ENCODE measurements at places on chromosomes 13 and 19.

GRCh38 chr19:31938675-31939074 is 406.7 kb upstream of the ZNF507 start:
- DNase-seq, result no peak

- DNase-seq, result no peak
Measured at GRCh38 chr13:111325146-111325890, 4.9 kb downstream of the TEX29 start.

DNA sequence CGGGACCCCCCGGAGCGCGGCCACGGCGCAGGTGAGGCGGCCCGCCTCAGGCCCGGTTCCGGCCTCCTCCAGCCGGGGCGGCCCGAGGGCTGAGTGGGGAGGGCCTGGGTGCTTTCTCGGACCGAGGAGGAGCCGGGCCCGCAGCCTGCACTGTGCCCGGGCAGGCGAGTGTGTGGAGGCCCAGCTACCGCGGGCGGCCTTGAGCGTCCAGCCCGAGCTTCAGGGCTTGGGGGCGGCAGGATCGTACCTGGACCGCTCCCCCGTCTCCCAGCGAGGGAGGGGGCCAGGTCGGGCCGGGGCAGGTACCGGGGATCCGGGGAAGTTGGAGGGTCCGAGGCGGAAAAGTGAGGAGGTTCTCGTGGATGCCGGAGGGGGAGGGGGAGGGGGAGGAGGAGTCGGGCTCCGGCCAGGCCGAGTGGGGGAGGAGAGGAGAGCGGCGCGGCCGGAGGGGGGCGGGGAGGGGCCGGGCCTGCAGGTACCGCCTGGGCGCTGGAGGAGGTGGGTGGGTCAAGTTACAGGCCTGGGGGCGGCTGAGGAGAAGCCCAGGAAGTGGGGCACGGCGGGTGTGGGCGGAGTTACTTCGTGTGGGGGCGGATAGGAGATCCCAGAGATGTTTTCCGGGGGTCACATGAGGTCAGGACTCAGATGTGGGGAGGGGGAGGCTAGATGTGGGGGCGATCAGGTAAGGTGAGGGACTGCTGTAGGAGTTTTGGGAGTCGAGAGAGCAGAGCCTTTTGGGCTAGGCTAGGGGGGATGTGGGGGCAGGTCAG is 545 bp downstream of the NACC1 start:
- no peak for DNase-seq

- no peak for DNase-seq
Measured at GRCh38 chr13:77036279-77036678, 9.3 kb upstream of the FBXL3 start.

GRCh38 chr13:33352041-33352440 is 66.5 kb upstream of the STARD13 start:
- DNase-seq, result no peak

DNA sequence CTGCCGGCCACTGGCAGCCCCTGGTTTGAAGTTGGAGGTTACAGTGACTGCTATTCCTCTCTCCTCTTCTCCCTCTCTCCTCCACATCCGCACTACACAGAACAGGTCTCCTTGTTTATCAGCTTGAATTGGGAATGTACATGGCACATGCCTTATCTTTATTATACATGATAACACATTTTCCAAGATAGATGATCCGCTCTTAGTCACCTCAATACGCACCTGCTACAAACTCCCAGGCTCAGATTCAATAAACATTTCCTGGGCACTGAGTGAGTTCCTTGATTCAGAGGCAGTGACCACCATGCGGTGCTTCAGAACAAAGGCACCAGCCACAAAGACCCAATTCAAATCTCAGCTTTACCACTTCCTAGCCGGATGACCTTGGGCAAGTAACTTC is 227.7 kb downstream of the TSHZ3 start:
- DNase-seq, result no peak

DNA sequence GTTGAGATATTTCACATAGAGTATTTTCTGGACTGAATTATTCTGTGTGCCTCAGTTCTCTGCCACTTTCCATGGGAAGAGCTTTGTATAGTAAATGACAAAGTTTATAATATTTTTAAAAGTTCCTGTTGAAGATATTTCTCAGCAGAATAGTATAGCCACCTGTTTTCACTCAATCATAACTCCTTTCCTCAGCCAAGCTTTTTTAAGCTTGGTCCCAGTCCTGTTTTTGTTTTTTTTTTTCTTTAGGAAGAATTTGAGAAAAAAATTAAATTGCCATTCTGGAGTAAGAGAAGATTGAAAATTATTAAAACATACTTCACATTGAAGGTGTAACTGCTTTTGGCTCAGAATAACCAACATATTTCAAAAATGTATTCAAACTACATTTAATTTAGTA is 55.5 kb downstream of the ENOX1 start:
- DNase-seq, result no peak

- DNase-seq, result peak; percentile 25
Measured at GRCh38 chr19:2168619-2169424, 5.1 kb downstream of the DOT1L start.

- DNase-seq, result peak; percentile 9
Measured at GRCh38 chr13:111429064-111429558, 108.7 kb downstream of the TEX29 start.

DNA sequence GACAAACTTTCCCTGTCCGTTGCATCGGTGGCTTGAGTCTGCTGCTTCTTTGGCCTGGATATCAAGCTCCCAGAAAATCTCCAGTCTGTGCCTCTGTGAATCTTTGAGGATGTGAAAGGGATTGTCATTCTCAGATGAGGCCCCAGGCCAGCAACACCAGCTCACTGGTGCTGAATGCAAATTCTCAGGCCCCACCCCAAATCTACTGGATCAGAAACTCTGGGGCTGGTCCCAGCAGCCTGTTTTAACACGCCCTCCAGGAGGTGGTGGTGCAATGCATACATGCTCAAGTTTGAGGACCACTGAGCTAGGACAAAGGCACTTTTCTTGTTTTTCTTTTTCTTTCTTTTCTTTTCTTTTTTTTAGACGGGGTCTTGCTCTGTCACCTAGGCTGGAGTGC is 23.6 kb downstream of the TNFSF11 start:
- no peak for DNase-seq

Data from stimulated activated CD8-positive, alpha-beta memory T cell treated with anti-CD3 and anti-CD28 coated beads, Interleukin-7, amount 100 ng/mL, for 1 hour (primary cell).